Activated T-helper 1 cell treated with anti-CD3 and anti-CD28 coated beads, Interleukin-2, amount 50 U/mL, for 16 hours (primary cell): ENCODE measurements at places on chromosomes 16 and 17.

GRCh38 chr17:4771519-4772234, at the start of gene TM4SF5:
Gene TM4SF5, plus strand, starts transcription at chr17:4771886. Its CDS starts 37 bp downstream, at chr17:4771923.
- no peak for DNase-seq

DNA sequence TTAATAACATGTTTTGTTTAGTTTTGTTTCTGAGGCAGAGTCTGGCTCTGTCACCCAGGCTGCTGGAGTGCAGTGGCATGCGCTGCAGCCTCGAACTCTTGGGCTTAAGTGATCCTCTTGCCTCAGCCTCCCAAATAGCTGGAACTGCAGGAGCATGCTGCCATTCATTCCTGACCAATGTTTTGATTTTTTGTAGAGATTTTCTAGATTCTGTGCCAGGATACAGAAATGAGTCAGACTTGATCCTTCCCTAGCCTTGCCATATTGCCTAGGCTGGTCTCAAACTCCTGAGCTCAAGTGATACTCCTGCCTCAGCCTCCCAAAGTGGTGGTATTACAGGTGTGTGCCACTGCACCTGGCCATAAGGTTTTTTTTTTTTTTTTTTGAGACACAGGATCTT, 17.7 kb downstream of the TAOK1 start:
- DNase-seq, result no peak

- DNase-seq, result no peak
Measured at GRCh38 chr16:56400458-56400857, 24.9 kb downstream of the AMFR start.

DNA sequence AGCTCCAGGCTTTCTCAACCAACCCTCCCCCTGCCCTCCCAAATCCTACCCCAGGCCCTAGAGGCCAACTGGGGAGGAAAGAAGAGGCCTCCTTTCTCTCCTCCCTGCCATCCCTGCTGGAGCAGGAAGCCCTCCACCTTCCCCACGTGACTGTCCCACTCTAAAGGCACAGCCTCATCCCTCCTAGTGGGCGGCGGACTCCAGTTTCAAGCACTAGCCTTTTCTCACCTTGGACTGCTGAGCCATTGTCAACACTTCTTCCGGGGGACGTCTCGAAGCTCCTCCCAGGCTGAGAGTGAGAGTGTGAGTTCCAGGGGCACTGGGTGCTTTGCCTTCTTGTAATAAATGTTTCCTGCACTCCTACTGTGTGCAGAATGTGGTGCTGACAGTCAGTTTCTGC, 21.4 kb upstream of the IRX6 start:
- no peak for DNase-seq

DNA sequence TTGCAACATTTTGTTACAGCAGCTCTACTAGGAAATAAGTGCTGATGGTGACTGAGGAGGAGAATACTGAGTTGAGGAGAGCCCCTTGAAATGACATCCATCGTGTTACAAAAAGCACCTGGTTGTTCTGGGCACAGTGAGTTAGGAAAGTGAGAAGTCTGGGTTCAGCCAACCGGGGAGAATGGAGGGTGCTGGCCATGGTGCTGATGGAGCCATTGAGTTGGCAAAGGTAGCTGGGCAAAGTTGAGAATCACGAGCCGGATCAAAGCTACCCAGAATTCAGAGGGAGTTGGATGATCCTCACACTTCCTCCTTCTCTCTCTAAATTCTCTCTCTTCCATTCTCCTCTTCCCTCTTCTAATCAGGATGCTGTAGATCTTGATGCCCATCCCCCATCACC, 35.0 kb upstream of the ASIC2 start:
- DNase-seq, result no peak

DNA sequence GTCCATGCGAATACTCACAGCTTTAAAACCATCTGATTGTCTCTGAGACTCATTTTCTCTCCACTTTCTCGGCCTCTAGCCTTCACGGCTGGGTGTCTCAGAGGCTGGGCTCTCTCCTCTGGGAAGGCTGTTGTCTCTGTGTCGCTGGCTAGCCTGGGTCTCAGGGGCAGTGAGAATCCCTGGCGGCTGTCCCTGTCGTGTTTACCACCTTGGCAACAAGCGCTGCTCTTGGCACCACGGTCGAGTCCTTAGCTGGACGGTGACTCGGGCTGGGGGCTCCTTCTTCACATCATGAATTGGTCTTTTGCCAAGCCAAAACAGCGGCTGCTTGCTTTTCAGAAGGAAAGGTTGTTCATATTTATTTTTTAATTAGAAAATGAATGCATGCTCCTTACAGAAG, 81.1 kb downstream of the MSI2 start:
- no peak for DNase-seq

GRCh38 chr17:31320241-31320640, 1.2 kb downstream of the EVI2A start:
- no peak for DNase-seq

GRCh38 chr17:81513753-81514488, 1.3 kb upstream of the ACTG1 start:
- no peak for DNase-seq

GRCh38 chr16:15958703-15959348, 9.4 kb downstream of the ABCC1 start:
- DNase-seq, result no peak

GRCh38 chr17:32570081-32570396, 83.2 kb downstream of the CDK5R1 start:
- DNase-seq, result no peak

DNA sequence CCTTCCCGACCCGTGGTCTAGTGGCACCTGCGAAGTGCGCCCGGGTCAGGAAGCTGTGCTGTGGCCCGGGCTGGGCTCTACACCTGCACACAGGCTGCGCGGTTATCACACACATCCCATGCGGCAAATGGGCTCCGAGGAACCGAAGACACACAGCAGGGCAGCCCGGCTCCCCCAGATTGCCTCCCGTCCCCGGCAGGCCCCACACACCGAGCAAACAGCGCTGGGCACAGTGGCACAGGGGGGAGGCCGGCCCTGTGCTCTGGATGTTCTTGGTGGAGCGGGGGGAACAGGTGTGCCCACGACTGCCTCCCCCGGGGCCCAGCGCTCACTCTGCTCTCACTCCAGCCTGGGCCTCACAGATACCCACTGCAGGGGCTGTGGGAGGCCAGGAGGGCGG, 28.9 kb upstream of the PABPN1L start:
- no peak for DNase-seq

DNA sequence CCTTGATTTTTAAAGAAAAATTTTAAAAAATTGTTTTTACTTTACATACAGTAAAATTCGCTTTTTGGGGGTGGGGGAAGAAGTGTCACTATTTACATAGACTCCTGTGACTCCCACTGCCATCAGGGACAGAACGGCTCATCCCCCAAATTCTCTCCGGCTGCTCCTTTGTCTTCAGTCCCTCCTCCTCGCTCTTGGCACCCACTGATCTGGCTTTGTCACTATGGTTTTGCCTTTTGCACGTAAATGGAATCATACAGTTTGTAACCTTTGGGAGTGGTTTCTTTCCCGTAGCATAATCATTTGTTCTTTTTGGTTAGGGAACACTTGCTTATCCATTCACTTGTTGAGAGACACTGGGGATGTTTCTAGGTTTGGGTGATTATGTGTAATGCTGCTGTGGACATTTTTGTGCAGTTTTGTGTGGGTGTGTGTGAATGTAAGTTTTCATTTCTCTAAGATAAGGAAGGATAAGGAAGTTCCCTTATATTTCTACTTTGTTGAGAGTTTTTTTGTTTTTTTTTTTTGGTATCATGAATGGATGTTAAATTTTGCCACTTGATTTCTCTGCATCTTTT, 27.4 kb downstream of the RAB11FIP4 start:
- no peak for DNase-seq

DNA sequence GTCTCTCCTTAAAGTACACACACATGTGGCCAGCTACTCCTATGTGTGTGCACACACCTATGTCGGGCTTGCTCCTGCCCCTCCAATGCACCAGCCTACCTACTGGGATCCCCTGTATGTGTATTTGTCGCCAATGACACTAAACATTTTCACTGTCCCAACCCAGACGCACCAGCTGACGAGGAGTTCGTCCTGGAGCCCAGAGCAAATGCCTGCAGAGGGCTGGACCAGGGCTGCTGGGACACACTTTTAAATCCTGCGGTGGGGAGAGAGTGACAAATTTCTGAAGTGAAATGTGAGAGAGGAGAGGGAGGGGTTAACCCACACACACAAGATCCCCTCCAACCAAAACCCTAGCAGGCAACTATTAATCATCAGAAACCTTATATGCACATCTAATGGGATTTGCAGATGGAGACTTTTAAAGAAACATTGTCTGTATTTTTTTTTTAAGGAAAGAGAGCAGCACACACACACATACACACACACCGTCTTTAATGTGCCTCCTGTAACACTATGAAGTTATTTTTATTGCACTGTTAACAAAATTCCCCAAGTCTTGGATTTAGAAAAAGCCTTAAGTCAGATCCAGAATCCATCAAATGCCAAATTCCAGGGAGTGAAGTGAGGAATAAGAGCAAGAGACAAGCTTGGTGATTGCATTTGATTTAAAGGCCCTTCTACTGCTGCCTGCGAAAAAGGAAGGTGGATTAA, at the start of gene MEOX1:
TSS of gene MEOX1 (minus strand) at position 224 of the 714 bp plus-strand sequence. CDS start 388 bp downstream, outside the sequence.
- no peak for DNase-seq

DNA sequence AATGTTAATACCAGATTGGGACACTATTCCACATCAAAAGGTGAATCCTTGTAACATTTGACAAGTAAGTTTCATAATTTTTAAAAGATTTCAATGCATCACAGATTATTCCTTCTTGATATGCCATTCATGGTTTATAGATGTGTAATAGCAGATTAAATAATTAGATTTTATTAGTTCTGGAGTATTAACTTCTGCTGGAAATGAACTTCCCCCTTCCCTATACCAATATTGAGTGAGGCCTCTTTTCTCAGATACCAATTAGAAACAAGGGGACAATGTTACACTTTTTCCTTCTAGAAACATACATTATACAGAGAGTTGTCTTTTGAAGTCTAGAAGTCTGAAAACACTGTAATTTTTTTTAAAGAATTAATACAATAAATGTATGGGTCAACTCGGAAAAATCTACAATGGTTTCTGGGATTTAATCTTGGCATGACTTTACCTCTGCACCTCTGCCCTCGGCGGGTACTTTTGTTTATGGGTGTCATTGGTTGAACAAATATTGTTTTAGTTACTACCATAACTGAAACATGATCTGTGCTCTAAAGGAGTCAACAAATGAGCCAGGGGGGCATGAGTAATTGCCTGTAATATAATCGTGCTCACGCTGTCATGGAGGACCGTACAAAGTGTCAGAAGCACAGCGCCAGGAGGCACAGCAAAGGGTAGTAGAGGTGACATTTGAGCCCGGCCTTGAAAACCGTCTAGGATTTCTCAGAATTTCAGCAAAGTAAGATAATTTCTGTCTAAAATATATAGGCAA, 8.2 kb downstream of the LRRC37B start:
- DNase-seq, result no peak

DNA sequence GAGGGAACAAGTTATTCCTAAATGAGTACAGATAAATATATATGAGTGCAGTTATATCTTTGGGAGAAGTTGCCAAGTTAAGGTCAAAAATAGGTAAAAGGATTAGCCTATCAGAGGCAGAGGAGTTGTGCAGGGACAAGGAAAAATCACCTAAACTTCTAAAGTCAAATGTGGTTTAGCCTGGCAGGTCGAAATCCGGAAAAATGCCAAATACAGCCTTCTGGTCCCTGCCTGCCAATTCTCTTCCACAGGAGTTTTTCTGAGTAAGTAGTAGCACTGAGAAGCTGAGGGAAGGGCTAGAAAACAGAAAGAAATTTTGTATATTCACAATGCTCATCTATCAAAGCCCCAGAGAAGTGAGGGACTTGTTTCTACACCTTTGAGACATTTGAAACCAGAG, 17.6 kb upstream of the CES5A start:
- no peak for DNase-seq

GRCh38 chr17:81536299-81537290, 8.4 kb downstream of the FSCN2 start:
- no peak for DNase-seq

DNA sequence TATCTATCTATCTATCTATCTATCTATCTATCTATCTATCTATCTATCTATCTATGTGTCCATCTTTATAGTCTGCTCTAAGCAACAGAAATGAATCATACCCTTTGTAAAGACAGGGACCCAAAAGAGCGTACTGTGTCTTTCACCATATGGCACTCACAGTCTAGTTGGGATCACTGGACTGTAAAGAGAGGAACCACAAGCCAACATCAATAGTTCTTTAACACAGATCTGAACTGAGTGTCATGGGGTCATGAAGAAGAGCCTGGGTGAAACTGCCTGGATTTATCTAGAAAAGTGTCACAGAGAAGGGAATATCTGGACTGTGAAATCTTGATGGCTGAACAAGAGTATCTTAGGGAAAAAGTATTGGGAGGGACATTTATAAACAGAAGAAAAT, 619.1 kb upstream of the SOX9 start:
- DNase-seq, result no peak

DNA sequence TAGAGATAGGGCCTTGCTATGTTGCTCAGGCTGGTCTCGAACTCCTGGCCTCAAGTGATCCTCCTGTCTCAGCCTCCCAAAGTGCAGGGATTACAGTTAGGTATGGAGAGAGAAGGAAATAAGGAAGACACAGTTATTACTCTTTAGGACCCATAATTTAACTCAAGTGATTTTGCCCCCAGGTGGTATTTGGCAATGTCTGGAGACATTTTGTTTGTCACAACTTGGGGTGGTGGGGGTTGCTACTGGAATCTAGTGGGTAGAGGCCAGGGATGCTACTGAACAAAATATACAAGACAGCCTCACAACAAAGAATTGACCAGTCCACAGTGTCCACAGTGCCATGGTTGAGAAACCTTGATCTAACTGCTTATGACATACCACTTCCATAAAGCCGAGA, 64.1 kb downstream of the PRKCB start:
- no peak for DNase-seq

GRCh38 chr16:9821331-9821730, 360.9 kb downstream of the GRIN2A start:
- DNase-seq, result no peak

- no peak for DNase-seq
Measured at GRCh38 chr16:49746545-49746944, 109.4 kb downstream of the ZNF423 start.

DNA sequence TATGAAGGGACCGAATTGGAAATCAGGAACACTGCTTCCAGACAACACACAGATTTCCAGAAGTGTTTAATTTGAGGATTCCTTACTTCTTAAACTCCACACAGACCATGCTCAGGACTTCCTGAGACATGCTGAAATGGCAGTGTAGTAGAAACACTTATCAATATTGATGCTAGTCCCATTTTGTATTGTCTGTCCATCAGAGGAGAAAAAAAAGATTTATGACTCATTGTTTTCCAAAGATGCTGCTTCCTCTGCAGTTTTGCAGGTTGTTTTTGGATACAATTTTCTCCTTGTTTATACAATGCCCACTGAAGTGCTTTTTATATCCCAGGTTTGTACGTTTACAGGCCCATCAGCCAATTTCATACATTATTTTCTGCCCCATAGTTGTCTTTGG, 68.3 kb upstream of the TANC2 start:
- DNase-seq, result no peak

- no peak for DNase-seq
Measured at GRCh38 chr16:57191056-57191571, 5.0 kb downstream of the RSPRY1 start.

GRCh38 chr17:8644507-8644902, 14.0 kb upstream of the MYH10 start:
- DNase-seq, result no peak
